Heart right ventricle (tissue), 16 donors: ENCODE measurements at places on chromosomes 2 and 18. TPM values are rescaled to one million over a fixed set of nuclear protein-coding genes. Genes with fewer than 3 reads are reported as not detected.

GRCh38 chr2:101361121-101361520, 26.2 kb downstream of the CREG2 start:
- H3K27ac ChIP-seq = no peak overlapping the region
- no peaks in the 10 kb centered on the region for H3K36me3 ChIP-seq
- no peak for DNase-seq
- H3K4me1 ChIP-seq = no peaks in the 10 kb centered on the region

DNA sequence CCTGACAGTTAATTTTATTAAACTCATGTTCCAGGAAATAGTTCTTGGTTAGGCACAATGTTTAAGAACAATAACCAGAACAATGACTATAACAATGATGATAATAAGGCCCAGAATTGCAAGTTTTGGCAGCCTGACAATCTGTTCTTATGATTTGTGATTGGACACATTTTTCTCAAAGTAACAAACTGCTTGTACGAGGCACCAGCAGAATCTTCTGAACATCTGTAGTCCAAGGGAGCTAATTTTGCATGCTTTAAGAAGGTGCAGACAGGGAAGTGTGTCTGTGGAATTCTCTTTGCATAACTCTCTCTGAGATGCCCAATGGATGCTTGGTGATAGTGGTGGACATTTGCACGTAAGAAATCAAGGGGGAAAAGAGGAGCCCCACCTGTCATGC, 709.3 kb downstream of the SLC4A3 start:
- H3K4me1 ChIP-seq = no peaks in the 10 kb centered on the region
- H3K27ac ChIP-seq = no peak overlapping the region
- no peaks in the 10 kb centered on the region for H3K27me3 ChIP-seq
- no peak for DNase-seq
- no peaks in the 10 kb centered on the region for H3K36me3 ChIP-seq

GRCh38 chr2:221513232-221513631, 58.9 kb downstream of the EPHA4 start:
- H3K27me3 ChIP-seq = no peaks in the 10 kb centered on the region
- peaks cover 13% of the 10 kb centered on the region for H3K4me1 ChIP-seq

- no peaks in the 10 kb centered on the region for H3K36me3 ChIP-seq
- H3K4me1 ChIP-seq = peaks cover 87% of the 10 kb centered on the region
- peak overlapping the region; percentile 76 for H3K27ac ChIP-seq
- DNase-seq = no peak
- H3K4me3 ChIP-seq = no peak overlapping the region
Observed at GRCh38 chr2:36411962-36412444, 56.4 kb downstream of the CRIM1 start.

- H3K27ac ChIP-seq = no peak overlapping the region
- no peak overlapping the region for H3K4me3 ChIP-seq
- H3K27me3 ChIP-seq = no peaks in the 10 kb centered on the region
- no peaks in the 10 kb centered on the region for H3K36me3 ChIP-seq
Observed at GRCh38 chr2:77397763-77398162, 124.4 kb downstream of the LRRTM4 start.

DNA sequence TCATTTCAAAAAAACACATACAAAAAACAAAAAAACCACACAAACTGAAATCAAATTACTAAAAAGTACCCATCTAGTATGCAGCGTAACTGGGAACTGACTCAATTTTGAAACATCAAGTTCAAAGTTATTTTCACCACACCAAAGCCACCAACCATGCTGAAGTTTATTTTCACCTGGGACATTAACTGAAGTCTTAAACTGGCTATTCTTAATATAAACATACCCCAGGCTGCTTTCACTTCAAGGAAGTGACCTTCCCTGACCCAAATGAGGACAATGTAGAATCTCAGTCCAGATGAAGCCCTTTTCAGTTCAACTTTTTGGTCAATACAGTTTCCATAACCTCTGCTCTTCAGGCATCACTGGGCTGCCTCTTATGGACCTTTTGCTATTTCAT, 84.6 kb downstream of the PIGN start:
- no peaks in the 10 kb centered on the region for H3K4me1 ChIP-seq
- H3K36me3 ChIP-seq = peaks cover 50% of the 10 kb centered on the region
- DNase-seq = no peak

DNA sequence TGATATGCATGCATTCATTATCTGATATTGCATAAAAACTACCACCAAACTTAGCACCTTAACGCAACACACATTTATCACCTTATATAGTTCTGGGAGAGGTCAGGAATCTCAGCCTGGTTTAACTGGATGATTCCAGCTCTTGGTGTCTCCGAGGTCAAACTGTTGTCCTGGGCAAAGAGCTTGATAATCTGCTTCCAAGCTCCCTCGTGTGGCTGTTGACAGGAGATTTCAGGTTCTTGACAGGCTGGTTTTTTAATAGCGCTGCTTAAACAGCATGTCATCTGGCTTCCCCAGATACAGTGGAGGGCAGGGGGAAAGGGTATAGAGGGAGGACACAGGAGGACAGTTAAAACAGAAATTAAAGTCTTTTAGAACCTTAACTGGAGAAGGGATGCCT, 785.0 kb downstream of the CNTNAP5 start:
- no peak overlapping the region for H3K27ac ChIP-seq
- no peak for DNase-seq
- H3K4me1 ChIP-seq = no peaks in the 10 kb centered on the region
- H3K36me3 ChIP-seq = no peaks in the 10 kb centered on the region

Gene RTP5
- total RNA-seq = not detected

Gene MALL
- 17.8 TPM for total RNA-seq

Gene CKAP2L
- not detected for total RNA-seq

Gene DLGAP1
- 0.39 TPM for total RNA-seq
